Mucosa of descending colon (tissue), 3 donors: ENCODE measurements at places on chromosomes 12 and 14.

- no peak for DNase-seq
Measured at GRCh38 chr12:19962192-19962591, 406.1 kb upstream of the PDE3A start.

DNA sequence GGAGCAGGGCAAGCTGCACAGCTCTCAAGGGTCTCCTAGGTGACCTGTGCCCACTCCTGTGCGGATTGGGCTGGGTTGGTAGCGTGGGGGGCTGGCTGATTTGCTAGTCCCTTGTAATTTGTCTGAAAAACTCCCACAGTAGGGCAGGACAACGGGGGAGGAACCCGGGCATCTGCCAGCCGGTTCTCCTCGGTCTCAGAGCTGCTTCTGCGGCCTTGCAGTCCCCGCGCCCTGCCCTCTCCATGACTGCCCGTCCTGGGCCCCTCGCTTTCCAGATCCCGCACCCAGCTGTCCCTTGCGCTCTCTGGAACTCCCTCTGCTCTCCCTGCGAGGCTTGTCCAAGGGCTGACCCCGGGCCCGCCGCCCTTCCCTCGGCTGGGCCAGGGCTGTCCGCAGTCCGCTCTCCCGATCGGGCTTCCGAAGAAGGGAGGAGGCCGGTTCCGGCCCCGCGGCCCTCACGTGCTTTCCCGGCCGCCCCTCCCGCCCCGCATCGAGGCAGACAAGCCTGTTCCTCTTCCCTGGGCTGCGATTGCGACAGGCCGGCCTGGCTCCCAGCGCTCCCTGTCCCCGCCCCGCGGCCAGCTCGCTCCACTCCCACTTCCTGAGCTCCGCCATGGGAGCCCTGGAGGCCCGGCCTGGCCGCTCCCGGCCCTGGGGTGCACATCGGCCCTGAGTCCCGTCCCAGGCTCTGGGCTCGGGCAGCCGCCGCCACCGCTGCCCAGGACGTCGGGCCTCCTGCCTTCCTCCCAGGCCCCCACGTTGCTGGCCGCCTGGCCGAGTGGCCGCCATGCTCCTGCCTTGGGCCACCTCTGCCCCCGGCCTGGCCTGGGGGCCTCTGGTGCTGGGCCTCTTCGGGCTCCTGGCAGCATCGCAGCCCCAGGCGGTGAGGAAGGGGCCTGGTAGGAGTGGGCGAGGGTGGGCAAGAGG, at the start of gene LTBR:
LTBR (plus strand) TSS at position 591 of the 927 bp plus-strand sequence; CDS start at position 788, 197 bp downstream.
- peak; percentile 97 for DNase-seq

- no peak for DNase-seq
Measured at GRCh38 chr14:68449561-68450181, 343.2 kb downstream of the ZFP36L1 start.

GRCh38 chr12:57461276-57461916, 1.8 kb downstream of the GLI1 start:
- DNase-seq, result peak; percentile 81

GRCh38 chr12:108973629-108974152, 47.2 kb downstream of the SVOP start:
- DNase-seq, result no peak

DNA sequence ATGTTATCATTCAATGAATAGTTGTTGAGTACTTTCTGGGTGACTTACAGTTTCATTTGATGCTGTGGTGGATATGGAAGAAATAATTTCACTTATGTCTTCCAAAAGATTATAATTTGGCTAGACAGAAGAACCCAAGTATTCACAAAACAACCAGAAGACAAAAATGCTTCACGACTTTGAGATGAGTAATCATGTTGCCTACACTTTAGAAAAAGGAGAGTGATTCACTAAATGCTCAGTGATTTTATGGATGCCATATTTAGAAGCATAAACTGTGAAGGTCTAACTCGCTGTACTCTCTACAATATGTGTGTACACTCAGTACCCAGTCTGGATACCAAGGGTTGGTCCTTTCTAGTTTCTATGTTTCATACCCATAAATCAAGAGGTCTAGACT, 101.3 kb upstream of the E2F7 start:
- no peak for DNase-seq
